ENCODE measurements at places on chromosomes 12 and 14.

DNA sequence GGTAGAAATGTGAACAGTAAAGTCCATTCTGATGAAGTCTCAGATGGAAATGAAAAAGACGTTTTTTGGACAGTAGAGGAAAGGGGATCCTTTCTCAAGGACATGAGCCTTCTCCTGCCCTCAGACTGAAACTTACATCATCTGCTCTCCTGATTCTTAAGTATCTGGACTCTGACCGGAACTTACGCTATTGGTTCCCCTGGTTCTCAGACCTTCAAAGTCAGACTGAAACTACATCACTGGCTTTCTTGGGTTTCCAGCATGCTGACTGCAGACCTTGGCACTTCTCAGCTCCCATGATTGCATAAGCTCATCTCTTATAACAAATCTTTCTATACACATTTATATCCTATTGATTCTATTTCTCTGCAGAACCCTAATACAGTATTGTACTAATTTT lies 291.0 kb downstream of the SNAPC1 start:
- DNase-seq = no peak

- no peak for DNase-seq
Observed at GRCh38 chr12:107328442-107329133, 235.2 kb upstream of the CRY1 start.

- no peak for DNase-seq
Observed at GRCh38 chr12:49790741-49791555, 37.3 kb downstream of the NCKAP5L start.

DNA sequence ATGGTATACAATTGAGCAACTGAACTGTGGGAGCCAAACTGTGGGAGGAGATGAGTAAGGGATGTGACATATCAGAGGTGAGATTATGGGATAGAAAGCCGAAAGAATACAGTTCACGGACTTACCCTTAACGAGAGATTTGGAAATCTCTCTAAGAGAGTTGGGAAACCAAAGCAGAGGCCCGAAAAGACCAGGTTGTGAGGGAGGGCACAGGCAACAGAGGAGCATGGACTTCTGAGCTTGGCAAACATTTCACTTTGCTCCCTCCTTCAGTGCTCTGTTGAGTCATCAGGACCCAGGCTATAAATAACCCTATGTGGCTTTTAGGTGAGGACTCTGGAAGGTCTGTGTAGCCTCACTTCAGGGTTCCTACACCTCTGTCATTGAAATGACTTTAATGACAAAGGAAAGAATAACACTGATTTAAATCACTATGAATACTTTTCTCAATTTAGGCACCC lies 120.6 kb downstream of the TGFB3 start:
- DNase-seq = no peak

GRCh38 chr12:46105735-46106134 lies 115.4 kb upstream of the SCAF11 start:
- DNase-seq = no peak

DNA sequence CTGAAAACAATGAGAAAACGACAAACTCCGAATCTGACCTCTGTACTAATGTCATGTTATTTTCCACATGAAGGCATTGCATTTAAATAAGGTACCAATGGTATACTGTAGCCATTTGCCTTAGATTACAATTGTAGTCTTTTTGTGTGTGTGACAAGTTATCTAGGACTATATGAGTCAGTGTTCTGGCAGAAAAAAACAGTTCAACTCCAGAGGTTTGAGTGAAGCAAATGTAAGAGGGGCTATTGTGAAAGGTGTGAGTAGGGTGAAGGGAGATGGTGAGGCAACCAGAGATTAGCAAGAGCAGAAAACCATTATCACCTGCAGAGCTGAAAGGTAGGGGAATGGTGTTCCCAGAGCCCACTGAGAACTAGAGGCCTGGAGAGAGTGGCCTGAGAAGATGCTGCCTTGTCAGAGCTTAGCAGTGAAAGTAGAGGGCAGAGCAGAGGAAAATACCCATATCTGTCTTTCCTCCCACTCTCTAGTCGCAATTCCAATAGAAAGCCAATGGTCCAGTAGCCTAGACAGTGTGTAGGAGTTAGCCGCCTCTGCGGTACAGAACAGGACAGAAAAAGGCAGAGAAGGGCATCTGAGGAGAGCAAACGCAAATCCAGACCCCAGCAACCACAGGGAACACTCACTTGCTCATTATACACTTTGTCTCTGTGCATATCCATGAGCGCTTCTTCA lies 112.2 kb downstream of the DYRK2 start:
- DNase-seq = no peak

- DNase-seq = no peak
Observed at GRCh38 chr12:94952325-94952724, 51.2 kb downstream of the NDUFA12 start.

GRCh38 chr12:104243971-104244370 lies 28.4 kb downstream of the TXNRD1 start:
- DNase-seq = no peak

- DNase-seq = no peak
Observed at GRCh38 chr12:91577586-91578539, 395.2 kb upstream of the DCN start.

GRCh38 chr12:78224154-78224553 lies 393.5 kb downstream of the NAV3 start:
- no peak for DNase-seq

GRCh38 chr12:32893458-32893857 lies 3.1 kb downstream of the PKP2 start:
- DNase-seq = no peak

DNA sequence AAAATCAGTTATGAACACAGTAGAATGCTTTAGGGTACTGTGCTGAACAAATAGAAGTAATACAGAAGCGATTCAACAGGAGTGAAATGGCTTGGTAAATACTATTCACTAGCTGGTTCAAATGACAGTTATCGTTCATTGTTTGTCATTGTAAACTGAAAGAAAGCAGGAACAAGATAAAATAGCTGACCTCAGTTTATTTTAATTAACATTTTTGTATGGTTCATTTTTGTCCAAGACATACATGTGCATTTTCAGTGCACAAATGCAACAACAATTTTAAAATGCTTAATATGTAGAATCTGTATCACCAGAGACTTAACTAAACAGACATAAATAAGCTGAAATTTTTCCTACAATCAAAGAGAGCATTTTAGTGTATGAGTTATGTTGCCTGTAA lies 49.9 kb downstream of the ALX1 start:
- DNase-seq = no peak

GRCh38 chr14:92577321-92577742 lies 63.8 kb downstream of the RIN3 start:
- no peak for DNase-seq

- DNase-seq = no peak
Observed at GRCh38 chr12:119100933-119101332, 77.8 kb upstream of the HSPB8 start.

GRCh38 chr12:109947521-109947920 lies 47.4 kb downstream of the TCHP start:
- no peak for DNase-seq

- DNase-seq = no peak
Observed at GRCh38 chr12:13839365-13840336, 141.8 kb downstream of the GRIN2B start.
